Inflammatory macrophage treated with lipopolysaccharide for 1 hour (primary cell): ENCODE measurements at places on chromosomes 11 and 22.

GRCh38 chr11:36057379-36058042 is 113.6 kb downstream of the LDLRAD3 start:
- peak; percentile 38 for DNase-seq

DNA sequence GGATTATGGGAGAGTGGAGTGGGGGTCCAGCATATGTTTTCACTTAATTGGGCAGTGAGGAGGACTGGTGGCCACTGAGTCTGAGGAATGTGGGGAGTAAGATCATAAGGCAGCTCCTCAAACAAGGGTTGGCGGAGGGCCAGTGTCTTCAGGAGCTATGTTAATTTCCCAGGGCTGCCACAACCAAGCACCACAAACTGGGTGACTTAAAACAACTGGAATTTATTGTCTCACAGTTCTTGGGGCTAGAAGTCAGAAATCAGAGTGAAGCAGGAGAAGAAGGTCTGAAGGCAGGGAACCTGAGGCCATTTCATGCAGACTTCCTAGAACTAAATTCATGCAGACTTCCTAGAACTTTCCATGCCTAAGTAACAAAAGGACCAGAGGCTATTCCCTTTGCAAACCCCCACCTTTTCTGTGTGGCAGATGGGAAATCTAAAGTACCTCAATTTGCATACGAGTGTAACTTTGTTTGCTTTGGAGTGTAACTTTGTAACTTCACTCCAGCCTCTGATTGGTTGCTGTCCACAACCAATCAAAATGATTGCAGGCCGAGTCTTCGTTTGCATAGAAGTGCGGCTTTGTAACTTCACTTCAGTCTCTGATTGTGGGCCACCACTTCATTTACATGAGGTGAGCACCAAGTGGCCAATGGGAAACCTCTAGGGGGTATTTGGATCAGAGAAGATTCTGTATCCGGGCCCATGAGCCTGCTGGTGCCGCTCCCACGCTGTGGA is 50.5 kb upstream of the ZBED5 start:
- DNase-seq, result no peak

DNA sequence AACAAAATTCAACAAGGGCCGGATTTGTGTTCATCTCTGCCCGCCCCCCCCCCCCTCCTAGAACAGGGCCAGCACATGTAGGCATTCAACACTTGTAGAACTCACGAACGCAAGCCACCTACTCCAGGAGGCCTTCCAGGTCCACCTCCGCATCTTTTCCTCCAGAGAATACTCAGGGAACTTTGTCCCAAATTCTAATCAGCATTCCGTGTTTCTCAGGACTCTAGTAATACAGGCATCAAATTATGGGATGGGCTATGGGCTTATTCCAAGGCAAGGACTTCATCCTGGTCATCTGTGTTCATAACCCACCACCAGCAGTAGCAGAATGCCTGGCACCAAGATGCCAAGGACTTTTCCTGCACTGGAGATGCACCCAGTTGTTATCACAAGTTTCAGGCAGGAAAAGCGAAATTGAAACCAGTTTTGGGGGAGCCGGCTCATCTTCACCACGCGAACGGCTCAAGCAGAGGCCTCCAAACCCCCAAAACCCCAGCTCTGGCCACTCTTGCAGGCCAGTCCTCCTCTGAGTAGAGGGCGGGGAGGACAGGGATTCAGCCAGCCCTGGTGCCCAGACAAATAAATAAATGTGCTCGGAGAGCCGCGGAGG is 462 bp downstream of the UBE2L6 start:
- peak; percentile 53 for DNase-seq

DNA sequence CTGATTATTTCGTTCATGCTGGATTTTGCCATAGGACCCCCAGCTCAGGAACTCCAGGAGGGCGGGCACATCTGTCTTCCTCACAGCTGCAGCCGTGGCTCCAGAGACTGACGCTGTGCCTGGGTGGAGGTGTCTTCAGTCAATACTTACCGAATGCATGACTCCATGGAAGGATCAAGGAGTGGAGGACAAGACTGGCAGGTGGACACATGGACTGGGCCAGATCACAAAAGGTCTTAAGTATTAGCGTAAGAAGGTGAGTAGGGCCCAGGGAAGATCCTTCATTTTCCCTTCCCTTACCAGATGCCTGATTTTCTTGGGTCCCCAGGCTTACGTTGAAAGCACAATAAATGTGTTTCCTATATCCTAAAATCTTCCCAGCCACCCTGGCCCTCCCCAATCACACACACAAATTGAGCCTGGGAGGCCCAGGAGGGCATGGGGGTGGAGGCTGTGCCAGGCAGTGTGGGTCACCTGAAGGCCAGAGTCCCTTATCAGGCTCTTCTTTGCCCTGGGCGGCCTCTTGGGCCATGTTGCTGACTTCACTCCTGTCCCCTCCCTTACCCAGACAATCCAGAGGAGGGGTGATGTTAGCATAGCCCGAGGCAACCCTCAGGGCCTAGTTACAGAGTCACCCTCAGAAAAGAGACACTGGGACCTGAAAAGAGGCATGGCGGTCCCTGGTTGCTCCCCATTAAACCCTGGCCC is 56.4 kb downstream of the CYTH4 start:
- no peak for DNase-seq

DNA sequence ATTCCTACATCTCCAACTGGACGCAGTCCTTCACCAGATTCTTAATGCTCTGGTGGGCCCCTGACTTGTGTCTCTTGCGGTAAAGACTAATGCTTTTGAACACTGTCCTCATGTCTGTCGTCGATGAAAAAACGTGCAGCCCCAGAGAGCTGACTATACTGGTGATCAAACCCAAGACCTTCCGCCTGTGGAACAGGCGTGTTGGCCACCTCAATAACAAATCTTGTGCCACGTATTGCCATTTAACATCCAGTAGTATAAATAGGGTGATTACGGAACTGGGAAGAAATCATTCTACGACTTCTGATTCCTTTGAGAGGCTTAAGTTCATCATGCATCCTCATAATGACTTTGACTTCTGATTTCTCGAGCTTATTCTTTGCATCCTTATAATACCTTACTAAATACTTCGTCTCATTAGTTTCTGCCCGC is 45.6 kb downstream of the OR4D9 start:
- DNase-seq, result no peak

- DNase-seq, result peak; percentile 87
These were observed 54.4 kb upstream of the GRK2 start for GRCh38 chr11:67211656-67212436.

DNA sequence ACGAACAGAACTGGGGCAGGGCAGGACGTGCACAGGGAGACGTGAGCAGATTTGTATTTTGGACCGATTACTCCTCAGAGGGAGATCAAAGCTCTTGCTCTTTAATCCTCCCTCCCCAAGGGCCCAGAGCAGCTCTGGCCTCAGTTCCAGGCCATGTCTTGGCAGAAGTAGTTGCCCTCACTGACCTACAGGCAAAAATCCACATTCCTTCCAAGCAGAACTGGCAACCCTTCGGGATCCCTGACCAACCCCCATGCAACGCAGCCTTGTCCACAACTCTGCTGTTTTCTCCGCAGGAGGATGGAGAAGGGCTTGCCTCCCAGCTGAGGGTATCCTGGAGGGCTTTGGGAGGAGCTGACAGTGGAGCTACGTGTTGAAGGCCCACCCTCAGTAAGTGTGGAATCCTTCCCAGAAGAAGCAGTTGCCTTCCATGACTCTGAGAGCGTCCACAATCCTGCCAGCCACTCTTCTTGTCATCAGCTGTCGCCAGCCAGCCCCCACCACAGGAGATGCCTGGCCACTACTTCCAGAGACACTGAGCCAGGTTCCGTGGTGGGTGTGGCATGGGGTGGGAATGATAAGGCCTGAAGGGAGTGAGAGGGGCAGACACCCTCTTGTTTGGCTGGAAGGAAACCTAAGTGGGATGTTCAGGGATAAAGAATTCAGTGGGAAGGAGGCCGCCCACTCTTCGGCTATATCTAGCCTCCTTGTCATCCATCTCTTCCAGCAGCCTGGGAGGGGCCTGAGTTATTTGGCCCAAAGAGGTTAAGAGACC is 68.1 kb downstream of the PDE2A start:
- no peak for DNase-seq

GRCh38 chr11:68302256-68302655 is 10.1 kb upstream of the LRP5 start:
- no peak for DNase-seq

DNA sequence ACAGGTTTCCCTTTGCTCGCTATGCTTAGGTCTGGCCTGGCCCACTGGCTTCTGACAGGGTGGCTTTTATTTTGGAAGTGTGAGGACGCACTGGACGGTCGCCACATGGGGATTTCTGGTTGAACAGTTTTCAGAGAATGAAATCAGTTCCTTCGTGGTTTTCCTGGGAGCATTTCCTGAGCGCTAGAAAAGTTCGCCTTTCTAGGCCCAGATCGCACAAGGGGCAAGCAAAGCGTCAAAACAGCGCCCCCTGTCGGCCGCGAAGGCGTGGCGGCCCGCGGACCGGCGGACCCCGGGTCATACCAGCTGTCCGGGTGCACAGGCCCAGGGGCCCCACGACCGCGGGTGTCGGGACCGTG is 12.7 kb upstream of the CYP2R1 start:
- DNase-seq, result peak; percentile 86

- no peak for DNase-seq
These were observed 14.7 kb downstream of the MIAT start for GRCh38 chr22:26672060-26672471.

- no peak for DNase-seq
These were observed 784 bp upstream of the SLC43A3 start for GRCh38 chr11:57427727-57428082.

GRCh38 chr11:77407613-77408012 is 66.3 kb downstream of the PAK1 start:
- no peak for DNase-seq

DNA sequence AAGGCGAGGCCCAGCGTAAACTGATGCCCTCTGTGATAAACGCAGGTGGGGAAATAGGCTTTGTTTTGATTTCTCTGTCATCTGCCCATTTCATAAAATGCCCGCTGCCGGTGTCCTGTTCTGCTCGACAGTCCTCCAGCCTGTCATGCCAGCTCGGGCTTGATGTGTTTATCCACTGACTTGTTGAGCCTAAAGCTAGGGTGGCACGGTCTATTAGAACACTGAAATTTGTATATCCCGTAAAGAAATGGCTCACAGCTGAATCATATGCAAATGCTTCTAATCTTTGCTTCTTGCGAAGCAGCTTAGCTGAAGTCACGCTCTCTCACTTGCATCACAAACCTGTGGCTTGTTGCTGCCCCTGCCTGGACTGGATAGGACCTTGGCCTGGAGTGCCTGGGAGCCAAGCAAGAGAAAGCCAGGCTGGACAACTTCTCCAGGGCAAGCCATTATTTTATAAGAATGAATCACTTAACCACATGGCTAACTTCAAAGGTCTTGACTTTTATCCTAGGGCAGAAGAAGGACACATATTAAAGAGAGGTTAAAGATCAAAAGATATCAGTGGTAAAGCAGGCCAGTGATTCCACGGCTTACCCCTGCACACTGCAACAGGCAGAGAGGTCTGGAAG is 33.1 kb downstream of the EHF start:
- DNase-seq, result peak; percentile 77

DNA sequence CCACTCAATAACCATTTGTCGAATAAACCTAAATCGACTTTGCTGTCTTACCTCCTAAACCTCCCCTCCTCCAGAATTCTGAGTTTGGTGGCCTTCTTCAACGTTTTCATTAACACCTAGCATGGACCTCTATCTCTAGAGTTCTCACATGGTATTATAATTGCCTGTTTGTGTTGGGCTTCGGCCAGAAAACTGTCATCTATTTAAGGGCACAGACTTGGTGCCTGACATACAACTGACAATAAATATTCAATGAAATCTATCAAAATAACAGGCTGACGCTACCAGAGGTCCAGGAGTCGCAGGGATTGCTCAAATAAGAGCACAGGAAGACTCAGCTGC is 687 bp downstream of the ALKBH8 start:
- DNase-seq, result no peak

DNA sequence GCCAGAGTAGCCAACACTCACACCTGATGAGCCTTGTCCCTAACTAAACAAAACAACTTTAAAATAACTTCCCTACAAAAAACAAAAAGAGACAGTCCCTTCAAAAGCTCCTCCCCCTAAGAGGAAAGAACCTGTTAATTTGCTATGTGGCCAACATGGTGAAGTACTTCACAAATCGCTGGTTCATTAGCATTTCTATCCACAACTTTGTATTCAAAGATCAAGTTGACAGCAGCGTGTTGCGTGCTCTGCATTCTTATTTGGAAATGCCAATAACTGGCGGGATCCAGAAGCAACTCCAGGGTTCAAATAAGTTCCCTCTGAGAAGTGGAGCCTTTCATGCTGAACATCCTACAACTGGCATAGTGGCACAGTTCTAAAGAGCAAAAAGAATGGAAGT is 48.6 kb downstream of the CADM1 start:
- DNase-seq, result no peak

- DNase-seq, result peak; percentile 46
These were observed 5.3 kb downstream of the NEAT1 start for GRCh38 chr11:65427691-65428577.

DNA sequence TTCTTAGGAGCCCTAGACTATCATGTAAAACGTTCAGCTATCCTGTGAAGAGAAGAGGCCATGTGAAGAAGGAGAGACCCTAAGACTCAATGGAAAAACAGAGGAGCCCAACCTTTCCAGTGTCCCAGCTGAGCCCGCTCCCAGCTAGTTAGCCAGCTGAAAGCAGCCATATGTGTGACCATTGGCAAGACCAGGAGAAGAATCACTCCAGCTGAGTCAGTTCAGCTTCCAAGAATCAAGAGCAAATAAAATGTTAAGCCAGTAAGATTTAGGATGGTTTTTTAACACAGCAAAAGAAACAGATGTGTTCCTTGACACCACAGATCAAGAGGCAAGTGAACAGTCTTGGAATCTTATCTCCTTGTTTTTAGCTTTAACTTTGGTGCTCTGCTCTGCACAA is 108.0 kb downstream of the CCDC81 start:
- DNase-seq, result no peak

GRCh38 chr22:44314425-44315067 is 1.8 kb upstream of the SHISAL1 start:
- no peak for DNase-seq

DNA sequence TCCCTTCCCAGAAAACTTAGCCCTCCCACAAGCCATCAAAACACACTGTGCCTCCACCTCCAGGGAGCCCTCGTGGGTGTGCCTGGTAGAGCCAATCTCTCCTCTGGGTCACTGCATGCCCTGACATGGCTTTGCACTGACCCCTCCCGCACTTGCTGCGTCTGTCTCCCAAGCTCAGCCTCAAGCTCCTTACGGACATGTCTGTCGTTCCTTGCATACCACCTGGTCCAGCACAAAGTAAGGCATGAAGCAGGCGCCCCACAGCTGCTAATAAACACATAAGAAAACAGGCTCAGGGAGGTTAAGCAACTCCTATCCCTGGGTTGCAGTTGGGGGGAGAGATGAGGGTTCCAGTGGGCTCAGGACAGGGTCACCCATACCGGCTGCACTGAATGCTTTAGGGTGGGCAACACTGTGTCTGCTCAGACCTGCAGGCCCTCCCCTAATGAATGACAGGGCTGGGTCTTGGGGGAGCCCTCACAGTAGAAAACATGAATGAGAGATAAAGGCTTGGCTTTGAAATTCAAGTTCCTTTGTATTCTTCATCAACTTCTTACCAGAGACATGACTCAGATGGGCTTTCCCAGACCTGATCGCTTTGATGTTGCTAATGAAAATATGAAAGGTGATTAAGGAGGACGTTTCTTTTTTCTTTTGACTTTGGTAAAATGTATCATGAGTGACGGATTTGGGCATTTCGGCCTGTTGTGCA is 38.0 kb downstream of the PHF21B start:
- no peak for DNase-seq
